Chondrocyte (in vitro differentiated cells): ENCODE measurements at places on chromosomes 1 and 21. TPM values are rescaled to one million over a fixed set of nuclear protein-coding genes. Genes with fewer than 3 reads are reported as not detected.

- no peaks in the 10 kb centered on the region for H3K36me3 ChIP-seq
- H3K4me3 ChIP-seq = no peak overlapping the region
- peaks cover 28% of the 10 kb centered on the region for H3K27me3 ChIP-seq
- DNase-seq = no peak
- peaks cover 8% of the 10 kb centered on the region for H3K4me1 ChIP-seq
- H3K27ac ChIP-seq = peak overlapping the region; percentile 36
Observed at GRCh38 chr1:152000964-152001630, 7.4 kb upstream of the S100A10 start.

- peak within 1 kb of the TSS; percentile 87 for H3K27ac ChIP-seq
- no peaks in the 10 kb centered on the region for H3K27me3 ChIP-seq
- H3K36me3 ChIP-seq = no peaks in the 10 kb centered on the region
- no peak for DNase-seq
- peak within 1 kb of the TSS; percentile 95 for H3K4me3 ChIP-seq
Observed at GRCh38 chr1:156082309-156083091, at the start of gene MEX3A. MEX3A (minus strand) TSS chr1:156082465; CDS start chr1:156081998, 467 bp downstream.

The SH2D2A gene
- not detected in 3 replicates for total RNA-seq

GRCh38 chr1:22037520-22037919 is 15.0 kb upstream of the CDC42 start:
- H3K27ac ChIP-seq = no peak overlapping the region
- H3K4me1 ChIP-seq = peaks cover 8% of the 10 kb centered on the region
- no peak overlapping the region for H3K4me3 ChIP-seq
- no peak for DNase-seq

The TRABD2B gene
- 0.44 to 0.90 TPM (median 0.68 TPM) in 3 replicates for total RNA-seq

The FAM177B gene
- total RNA-seq = not detected in 3 replicates

- no peak for DNase-seq
- no peak overlapping the region for H3K4me3 ChIP-seq
- H3K36me3 ChIP-seq = no peaks in the 10 kb centered on the region
Observed at GRCh38 chr1:232553809-232554208, 76.1 kb downstream of the SIPA1L2 start.

GRCh38 chr1:43058545-43059360 is 100.1 kb upstream of the SLC2A1 start:
- no peaks in the 10 kb centered on the region for H3K36me3 ChIP-seq
- peak overlapping the region; percentile 33 for H3K27ac ChIP-seq
- peaks cover 37% of the 10 kb centered on the region for H3K4me1 ChIP-seq
- DNase-seq = no peak
- no peak overlapping the region for H3K4me3 ChIP-seq
- H3K27me3 ChIP-seq = no peaks in the 10 kb centered on the region

DNA sequence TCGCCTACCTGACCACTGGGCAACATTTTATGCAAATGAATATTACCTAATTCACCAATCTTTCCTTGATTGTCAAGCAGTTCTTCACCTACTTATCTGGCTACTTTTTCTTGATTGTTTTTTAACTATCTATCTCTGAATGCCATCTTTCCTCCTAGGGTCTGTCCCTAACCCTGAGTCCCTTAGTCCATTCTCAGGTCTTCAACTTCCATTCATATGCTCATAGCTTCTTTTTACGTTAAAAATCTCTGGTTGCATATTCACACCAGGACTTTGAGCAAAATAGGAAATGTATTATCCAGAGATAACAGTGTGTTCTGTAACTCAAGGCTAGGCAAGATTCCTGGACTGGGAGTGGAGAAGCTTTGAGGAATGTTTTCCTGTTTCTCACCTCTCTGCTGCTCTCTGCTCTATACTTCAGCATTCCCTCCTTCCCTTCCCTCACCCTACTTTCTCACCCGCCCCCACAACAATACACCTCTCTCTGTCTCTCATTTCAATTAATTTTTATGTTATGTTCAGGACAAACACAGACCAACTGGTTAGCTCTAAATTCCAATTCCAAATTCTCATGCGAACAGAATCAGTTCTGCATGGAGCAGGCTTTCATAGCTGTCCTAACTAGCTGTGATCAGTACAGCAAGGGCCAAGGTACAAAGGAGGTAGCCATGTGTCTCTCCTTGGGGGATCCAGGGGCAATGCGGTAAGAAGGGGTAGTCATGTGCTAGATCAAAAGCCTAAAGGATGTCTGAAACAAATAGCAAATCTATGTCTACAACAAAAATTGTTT is 278.4 kb downstream of the USH2A start:
- no peak overlapping the region for H3K27ac ChIP-seq
- H3K4me3 ChIP-seq = no peak overlapping the region
- no peak for DNase-seq

DNA sequence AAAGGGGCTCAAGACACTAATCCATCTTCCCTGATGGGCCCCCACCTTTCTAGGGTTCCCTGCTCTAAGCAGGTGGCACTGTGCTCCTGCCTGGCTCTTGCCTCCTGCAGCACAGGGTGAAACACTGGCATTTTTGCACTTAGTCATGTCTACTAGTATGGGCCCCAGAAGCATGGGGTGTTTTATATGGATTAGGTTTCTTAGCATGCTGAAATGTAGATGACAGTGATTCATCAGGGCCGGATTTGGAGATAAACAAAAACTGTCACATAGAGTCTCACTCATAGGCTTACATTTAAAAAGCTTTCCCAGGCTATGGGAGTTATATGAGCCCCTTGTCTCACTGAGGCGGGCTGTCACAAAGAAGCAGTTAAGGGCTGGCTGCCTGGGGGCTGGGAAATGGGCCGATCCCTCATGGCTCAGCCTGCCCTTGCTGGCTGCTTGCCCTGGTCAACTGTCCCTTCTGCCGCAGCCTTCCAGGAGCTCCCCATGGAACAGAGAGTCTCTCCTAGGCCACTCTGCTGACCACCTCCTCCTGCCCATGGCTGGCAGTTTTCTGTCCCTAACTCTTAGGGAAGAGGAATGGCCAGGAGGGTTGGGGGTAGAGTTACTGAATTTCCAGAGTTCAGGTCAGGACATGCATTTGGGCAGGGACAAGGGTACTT is 6.5 kb downstream of the GALNT2 start:
- H3K27me3 ChIP-seq = no peaks in the 10 kb centered on the region
- H3K27ac ChIP-seq = peak overlapping the region; percentile 98
- peaks cover 96% of the 10 kb centered on the region for H3K4me1 ChIP-seq
- DNase-seq = no peak
- peaks cover 8% of the 10 kb centered on the region for H3K36me3 ChIP-seq

- H3K27ac ChIP-seq = no peak overlapping the region
- no peak for DNase-seq
- no peaks in the 10 kb centered on the region for H3K36me3 ChIP-seq
- H3K27me3 ChIP-seq = no peaks in the 10 kb centered on the region
Observed at GRCh38 chr1:151970128-151970527, 23.5 kb downstream of the S100A10 start.
